Cortex of kidney (tissue), 1 donor: ENCODE measurements at places on chromosomes 6 and 20.

GRCh38 chr20:45095805-45096238 lies 5.1 kb downstream of the KCNS1 start:
- no peak for DNase-seq

- no peak for DNase-seq
These were observed 1252.8 kb upstream of the GJE1 start for GRCh38 chr6:140879946-140880345.

DNA sequence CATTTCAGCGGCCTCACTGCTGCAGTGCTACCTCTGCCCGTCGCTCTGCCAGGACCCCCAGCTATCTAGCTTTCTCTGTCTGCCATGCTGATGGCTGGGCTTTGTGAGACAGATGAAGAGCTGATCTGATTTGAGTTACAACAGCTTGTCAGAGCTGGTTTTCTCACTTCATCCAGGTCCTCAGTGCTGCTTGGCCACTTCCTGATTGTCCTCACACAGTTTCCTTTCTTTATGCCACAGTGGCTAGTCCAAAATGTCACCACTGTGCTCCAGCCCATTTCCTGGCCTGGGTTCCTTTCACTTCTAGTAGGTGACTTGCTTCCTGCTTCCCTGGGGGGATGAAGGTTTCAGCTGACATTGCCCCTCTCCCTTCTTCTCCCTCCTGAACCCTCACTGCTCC lies 35.4 kb downstream of the FNDC1 start:
- no peak for DNase-seq

- DNase-seq = no peak
These were observed 244.7 kb downstream of the TFAP2C start for GRCh38 chr20:56873836-56874235.

GRCh38 chr6:117555882-117556498 lies 46.3 kb downstream of the GOPC start:
- DNase-seq = no peak

DNA sequence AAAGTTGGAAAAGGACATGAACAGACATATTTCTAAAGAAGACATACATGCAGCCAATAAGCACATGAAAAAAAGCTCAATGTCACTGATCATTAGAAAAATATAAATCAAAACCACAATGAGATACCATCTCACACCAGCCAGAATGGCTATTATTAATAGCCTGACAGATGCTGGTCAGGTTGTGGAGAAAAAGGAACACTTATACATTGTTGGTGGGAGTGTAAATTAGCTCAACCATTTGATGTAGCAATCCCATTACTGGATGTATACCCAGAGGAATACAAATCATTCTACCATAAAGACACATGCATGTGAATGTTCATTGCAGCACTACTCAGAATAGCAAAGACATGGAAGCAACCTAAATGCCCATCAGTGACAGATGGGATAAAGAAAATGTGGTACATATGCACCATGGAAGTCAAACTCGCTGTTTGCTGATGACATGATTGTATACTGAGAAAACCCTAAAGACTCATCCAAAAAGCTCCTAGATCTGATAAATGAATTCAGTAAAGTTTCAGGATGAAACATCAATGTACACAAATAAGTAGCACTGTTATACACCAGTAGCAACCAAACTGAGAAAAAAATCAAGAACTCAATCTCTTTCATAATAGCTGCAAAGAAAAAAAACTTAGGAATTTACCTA lies 196.8 kb downstream of the ADGB start:
- DNase-seq = no peak

DNA sequence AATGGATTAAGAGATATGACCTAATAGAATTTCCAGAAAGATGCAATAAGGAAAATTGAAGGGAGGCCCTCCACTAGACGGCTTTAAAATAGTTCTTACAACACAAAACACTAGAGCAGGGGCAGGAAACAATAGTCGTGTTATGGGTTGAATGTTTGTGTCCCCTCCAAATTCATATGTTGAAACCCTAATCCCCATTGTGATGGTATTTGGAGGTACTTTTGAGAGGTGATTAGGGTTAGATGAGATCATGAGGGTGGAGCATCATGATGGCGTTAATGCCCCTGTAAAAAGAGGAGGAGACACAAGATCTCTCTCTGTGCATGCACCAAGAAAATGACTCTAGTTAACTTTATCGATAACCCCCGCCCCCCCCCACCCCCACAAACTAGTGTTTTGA lies 104.0 kb upstream of the HMGN3 start:
- DNase-seq = no peak

GRCh38 chr20:58871533-58872102 lies 19.1 kb downstream of the GNAS start:
- no peak for DNase-seq

DNA sequence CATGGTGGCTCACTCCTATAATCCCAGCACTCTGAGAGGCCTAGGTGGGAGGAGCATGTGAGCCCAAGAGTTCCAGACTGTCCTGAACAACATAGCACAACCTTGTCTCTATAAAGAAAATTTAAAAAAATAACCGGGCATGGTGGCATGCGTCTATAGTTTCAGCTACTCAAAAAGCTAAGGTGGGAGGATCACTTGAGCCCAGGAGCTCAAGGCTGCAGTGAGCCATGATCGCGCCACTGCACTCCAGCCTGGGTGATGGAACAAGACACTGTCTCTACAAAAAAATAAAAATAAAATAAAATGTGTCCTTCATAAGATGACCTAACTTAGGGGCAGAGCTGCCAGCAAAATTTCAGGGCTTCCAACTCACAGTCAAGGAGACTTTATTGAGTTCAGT lies 12.6 kb downstream of the ID4 start:
- no peak for DNase-seq

DNA sequence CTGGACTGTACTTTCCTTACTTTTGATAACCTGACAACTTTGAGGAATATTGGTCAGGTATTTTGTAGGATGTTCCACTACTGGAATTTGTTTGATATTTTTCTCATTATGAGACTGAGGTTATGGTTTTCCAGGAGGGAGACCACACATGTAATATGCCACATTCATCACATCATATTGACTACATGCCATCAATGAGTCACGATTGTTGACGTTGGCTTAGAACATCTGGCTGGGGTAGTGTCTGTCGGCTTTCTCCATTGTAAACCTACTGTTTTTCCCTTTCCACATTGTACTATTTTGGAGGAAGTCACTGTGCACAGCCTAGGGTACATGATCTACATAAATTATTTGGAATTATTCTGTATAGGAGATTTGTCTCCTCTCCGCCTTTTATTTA lies 1.4 kb upstream of the STX11 start:
- no peak for DNase-seq

- no peak for DNase-seq
These were observed 142.9 kb downstream of the ADGRB3 start for GRCh38 chr6:68777956-68778355.

DNA sequence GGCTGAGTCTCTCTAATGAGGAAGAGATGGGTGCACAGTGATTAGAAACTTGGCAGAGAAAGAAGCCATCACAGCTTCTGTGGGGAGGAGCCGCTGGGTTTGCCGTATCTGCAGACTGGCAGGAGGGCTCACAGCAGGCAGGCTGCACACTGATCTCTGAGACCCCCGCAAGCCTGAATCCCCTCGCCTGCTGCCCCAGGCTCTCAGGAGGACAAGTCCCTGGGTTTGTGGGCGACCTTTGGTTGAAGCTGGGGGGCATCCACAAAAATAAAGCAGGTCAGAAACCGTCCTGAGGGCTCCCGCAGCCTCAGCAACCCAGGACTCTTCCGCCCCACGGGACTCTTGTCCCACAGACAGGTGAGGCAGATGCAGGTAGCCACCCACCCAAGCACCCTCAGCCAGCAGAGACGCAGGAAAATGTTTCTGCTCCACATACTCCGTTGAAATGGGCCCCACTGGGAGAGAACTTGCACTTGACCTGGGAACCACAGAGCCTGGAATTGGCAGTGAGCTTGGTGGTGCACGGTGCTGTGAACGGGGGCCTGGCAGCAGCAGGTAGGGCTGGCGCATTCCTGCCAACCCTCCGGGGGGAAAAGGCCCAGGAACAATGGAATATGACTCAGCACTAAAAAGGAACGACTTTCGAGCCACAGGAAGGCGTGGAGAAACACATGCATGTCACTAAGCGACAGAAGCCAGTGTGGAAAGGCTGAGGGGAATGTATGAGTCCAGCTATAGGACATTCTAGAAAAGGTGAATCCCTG lies 89.9 kb downstream of the YTHDF1 start:
- DNase-seq = no peak

DNA sequence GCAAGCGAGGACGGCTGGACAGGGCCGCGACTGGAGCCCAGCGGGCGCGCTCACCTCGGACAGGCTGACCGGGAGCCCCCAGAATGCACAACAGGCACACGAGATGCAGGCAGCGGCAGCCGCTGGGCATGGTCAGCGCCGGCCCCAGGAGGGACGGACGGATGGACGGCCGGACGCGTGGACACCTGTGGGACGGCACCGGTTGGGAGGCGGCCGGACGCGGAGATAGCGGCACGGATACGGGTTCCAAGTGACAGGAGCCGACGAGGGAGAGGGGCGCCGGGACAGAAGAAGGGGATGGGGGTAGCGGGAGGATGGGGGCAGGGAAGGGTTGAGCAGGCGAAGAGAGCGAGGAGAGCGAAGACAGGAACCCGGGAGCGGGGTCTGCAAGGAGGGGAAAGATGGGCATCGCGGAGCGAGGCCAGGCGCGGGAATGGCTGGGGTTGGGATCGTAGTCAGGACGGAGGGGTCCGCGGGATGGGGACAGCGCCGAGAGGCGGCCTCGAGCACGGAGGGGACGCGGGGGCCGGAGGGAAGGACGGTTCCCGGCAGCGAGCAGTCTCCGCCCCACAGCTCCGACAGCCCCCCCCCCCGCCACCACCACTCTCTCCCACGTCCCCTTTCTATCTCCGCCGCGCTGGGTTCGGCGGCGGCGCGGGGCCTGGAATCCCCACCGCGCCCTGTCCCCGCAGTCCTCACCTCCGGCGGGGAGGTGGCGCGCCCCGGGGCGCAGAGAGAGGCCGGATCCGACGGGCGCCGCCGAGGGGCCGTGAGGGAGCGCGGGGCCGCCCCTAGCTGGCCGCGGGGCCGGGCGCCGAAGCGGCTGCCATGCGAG lies 435 bp downstream of the DLK2 start:
- DNase-seq = no peak

GRCh38 chr6:132132422-132132821 lies 181.2 kb upstream of the CCN2 start:
- no peak for DNase-seq

DNA sequence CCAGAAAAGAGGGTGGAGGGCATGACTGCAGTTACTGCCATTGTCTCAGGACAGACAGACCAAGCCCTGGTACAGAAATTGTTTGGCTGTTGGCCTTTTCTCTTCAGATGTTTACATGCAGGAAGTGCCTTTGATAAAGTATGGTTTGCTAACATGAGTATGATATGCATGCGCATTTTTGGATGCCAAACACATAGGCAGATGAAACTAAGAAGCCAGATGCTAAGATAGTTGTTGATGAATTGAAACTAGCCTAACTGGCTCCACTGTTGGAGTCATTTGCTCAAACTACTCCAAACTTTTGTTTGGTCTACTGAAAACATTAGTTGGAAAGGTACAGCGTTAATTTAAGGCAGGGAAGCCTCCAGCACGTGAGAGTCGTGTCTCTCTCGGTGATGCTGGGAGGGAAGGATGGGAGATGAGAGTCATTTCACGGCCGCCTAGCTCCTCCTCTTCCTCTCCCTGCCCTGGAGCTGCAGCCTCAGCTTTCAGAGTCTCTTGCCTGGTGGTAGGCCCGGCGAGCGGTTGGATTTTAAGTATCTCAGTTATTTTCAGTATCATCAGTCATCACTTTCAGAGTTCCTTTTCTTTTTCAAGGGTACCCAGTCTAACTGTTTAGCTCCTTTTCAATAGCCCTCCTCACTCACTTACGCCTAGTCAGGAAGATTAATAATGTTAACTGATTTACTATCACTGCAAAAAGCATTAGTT lies 29.7 kb downstream of the RREB1 start:
- no peak for DNase-seq

GRCh38 chr6:44771647-44772415 lies 384.3 kb downstream of the CDC5L start:
- DNase-seq = no peak

- no peak for DNase-seq
These were observed 22.7 kb downstream of the HLA-A start for GRCh38 chr6:29964887-29965562.

DNA sequence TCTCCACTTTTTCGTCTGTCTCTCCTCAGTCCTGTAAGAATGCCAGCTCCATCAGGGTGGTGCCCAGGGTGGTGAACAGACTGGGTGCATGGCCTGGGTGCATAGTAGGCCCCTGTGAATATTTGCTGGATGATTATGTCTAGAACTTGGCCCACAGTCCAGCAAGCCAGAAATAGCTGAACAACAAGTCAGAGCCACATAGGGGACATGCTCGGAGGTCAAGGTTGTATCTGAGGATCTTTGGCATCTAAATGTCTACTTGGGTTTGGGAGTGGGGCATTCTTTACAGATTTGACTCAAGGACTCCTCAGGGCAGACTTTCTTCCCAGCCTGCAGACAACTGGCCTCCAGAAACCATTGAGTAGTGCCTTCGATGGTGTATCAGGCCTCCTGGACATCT lies 18.1 kb upstream of the BPIFA3 start:
- DNase-seq = no peak

- no peak for DNase-seq
These were observed 6.7 kb downstream of the SNAI1 start for GRCh38 chr20:49989234-49990065.

GRCh38 chr6:168834042-168834587 lies 393.1 kb downstream of the SMOC2 start:
- no peak for DNase-seq

DNA sequence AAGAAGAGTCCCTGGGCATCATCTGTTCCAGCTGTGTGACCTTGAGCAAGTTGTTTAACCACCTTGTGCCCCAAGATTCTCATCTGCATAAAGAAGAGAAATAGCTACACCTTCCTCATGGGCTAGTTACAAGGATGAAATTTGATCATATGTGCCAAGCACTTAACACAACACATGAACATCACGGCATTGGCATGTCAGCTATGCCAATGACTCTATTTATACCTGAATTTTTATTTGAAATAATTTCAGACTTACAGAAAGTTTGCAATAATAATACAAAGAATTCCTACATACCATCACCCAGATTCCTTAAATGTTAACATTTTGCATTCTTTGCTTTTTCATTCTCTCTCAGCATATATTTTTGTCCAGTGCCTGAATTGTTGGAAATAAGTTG lies 21.0 kb upstream of the TCF15 start:
- DNase-seq = no peak

DNA sequence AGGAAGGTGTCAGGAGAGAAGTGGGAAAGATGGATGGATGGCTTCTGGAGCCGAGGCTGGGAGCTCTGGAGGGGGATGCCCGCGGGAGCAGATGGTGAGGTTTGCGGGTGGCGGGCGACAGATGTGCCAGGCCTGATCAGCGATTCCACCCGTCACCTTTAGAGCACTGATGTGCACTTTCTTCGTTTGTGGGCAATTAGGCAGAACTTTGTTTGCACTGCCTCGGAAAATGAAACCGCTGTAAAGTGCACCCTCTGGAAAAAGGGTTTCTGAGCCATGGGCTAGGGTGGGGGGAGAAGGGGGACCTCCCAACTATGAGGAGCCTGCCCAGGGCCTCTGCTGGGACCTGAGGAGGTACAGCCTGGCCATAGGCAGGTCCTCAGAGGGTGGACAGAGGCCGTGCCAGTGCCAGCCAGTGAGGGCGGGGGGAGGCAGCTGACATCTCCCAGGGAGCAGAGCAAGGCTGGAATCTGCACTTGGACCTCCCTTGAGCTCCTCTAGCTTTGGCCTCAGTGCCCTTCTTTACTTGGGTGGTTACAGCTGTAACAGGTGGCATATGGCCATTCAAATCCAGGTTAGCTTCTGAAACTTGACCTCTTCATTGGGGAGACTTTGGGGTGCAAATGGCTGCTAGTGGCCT lies 58.7 kb downstream of the CD40 start:
- no peak for DNase-seq

- DNase-seq = no peak
These were observed 378.8 kb downstream of the QKI start for GRCh38 chr6:163793011-163793983.
